Type B pancreatic cell (in vitro differentiated cells): ENCODE measurements at places on chromosomes 6 and 20. TPM values are rescaled to one million over a fixed set of nuclear protein-coding genes. Genes with fewer than 3 reads are reported as not detected.
A peak's percentile ranks its signal among the peaks of the same experiment; 100 is the strongest.

DNA sequence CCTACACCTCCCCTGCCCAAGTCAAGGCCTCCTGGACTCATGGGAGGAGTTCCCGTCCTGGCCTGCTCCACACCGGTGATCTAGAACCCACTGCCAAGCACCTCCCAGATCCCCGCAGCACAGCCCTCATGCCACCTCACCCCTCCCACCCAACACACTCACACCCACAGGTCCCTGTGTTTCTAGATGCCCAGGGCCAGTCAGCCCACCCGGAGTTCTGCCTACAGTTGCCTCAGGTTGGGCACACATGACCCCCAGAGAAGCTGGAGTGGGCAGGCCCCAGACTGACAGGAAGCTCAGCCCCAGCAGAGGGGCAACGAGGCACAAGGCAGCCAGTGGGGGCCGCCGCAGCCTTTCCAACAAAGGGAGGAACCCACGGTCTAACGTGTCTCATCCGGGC, 29.6 kb downstream of the RRBP1 start:
- no peak for DNase-seq
- H3K4me3 ChIP-seq: no peak overlapping the region
- H3K27me3 ChIP-seq: no peaks in the 10 kb centered on the region
- no peak overlapping the region for H3K27ac ChIP-seq

RBBP8NL gene
- 7.3 and 17.9 TPM in 2 replicates for total RNA-seq

DNA sequence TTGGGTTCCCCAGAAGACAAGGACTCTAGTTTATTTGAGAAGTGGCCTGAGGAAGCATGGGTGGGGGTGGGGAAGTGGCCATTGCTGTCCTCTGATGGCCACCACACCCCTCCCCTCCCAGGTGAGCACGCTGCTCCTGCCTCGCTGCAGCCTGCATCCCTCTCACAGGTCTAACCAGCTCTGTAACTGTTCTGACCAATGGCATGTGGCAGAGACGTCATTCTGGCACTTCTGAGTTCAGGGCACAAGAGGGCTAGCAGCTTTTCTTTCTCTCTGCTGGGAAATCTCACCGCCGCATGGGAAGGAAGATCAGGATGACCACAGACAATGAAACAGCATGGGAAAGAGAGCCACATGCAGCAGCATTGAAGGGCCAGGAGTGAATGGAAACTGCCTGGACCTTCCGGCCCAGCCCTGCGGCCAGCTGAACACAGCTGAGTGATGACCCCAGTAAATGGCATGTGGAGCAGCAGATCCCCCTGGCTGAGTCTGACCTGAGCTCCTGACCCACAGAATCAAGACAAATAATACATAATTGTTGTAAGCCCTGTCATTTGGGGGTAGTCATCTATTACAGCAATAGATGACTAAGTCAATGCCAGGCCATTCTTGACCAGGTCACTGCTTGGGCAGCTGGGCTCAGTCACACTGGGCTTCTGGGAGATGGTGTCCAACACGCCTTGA, 179.8 kb downstream of the LINC00237 start:
- H3K27ac ChIP-seq: no peak overlapping the region
- no peak for DNase-seq
- H3K4me1 ChIP-seq: no peaks in the 10 kb centered on the region
- H3K27me3 ChIP-seq: peaks cover 12% of the 10 kb centered on the region

GMDS gene
- total RNA-seq: 27.5 and 41.3 TPM in 2 replicates

NDRG3 gene
- total RNA-seq: 24.9 and 31.5 TPM in 2 replicates

- no peak for DNase-seq
- H3K27ac ChIP-seq: no peak overlapping the region
- no peaks in the 10 kb centered on the region for H3K27me3 ChIP-seq
- H3K36me3 ChIP-seq: peaks cover 18% of the 10 kb centered on the region
- H3K4me1 ChIP-seq: peaks cover 22% of the 10 kb centered on the region
- H3K4me3 ChIP-seq: no peak overlapping the region
These were observed 14.0 kb downstream of the MRPS18A start for GRCh38 chr6:43673444-43674084.

DNA sequence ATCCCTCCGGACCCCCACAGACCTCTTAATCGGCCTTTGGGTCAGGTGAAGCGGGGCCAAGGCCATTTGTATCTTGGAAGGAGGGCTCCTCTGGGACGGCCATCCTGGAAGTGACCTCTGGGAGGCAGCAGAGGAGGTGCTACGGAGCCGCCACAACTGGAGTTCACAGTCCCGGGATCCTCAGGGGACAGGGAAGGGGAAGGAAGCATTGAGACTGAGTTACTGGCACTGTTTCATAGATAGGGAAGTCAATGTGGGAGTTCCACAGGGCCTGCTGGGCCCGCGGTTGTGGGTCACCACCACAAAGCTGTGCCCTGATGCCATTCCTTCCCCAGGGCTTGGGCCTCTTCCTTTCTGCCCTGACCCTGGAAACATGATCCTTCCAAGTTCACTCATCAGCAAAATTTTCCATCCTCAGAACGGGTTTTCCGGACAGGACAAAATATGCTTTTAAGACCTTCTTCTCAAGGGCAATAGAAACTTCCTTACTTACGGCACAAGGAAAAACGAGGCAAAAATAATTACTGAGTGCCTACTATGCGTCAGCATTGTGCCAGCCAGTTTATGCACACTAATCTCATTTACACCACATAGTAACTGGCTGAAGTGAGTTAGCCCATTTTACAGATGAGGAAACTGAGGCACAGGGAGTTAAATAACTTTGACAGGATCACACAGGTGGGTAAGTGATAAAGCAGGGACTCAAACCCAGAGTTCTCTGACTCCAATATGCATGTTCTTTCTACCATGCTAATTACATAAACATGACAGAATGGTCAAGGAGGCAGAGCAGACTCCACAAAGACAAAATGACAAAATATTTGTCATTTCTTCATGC, 143.8 kb downstream of the UNC5CL start:
- H3K27me3 ChIP-seq: peaks cover 5% of the 10 kb centered on the region
- H3K4me1 ChIP-seq: peaks cover 16% of the 10 kb centered on the region
- no peaks in the 10 kb centered on the region for H3K36me3 ChIP-seq
- no peak overlapping the region for H3K27ac ChIP-seq

DNA sequence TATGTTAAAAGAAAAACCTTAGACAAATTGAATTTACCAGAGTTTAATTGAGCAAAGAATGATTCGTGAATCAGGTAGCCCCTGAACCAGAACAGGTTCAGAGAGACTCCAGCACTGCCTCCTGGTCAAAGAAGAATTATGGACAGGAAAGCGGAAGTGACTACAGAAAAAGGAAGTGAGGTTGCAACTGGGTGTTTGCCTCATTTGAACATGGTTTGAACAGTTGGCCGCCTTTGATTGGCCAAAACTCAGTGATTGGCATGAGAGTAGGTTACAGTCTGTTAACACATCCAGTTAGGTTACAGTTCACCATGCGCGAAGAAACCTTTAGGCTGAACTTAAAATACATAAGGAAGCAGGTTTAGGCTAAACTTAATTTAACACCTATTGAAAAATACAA, 248.8 kb downstream of the TFAP2A start:
- H3K27me3 ChIP-seq: no peaks in the 10 kb centered on the region
- H3K4me3 ChIP-seq: no peak overlapping the region
- no peaks in the 10 kb centered on the region for H3K36me3 ChIP-seq
- no peaks in the 10 kb centered on the region for H3K4me1 ChIP-seq

GRCh38 chr6:71983131-71983530, 96.8 kb downstream of the RIMS1 start:
- no peak for DNase-seq
- no peaks in the 10 kb centered on the region for H3K27me3 ChIP-seq
- no peaks in the 10 kb centered on the region for H3K36me3 ChIP-seq
- H3K27ac ChIP-seq: no peak overlapping the region
- no peak overlapping the region for H3K4me3 ChIP-seq

- H3K27ac ChIP-seq: no peak overlapping the region
- no peak for DNase-seq
- no peaks in the 10 kb centered on the region for H3K4me1 ChIP-seq
- H3K4me3 ChIP-seq: no peak overlapping the region
- H3K36me3 ChIP-seq: peaks cover 4% of the 10 kb centered on the region
These were observed 15.5 kb upstream of the NNAT start for GRCh38 chr20:37505263-37506151.

- peaks cover 4% of the 10 kb centered on the region for H3K36me3 ChIP-seq
- no peaks in the 10 kb centered on the region for H3K27me3 ChIP-seq
- no peak overlapping the region for H3K27ac ChIP-seq
- H3K4me1 ChIP-seq: no peaks in the 10 kb centered on the region
These were observed 16.9 kb downstream of the GFOD1 start for GRCh38 chr6:13470238-13471140.

DNA sequence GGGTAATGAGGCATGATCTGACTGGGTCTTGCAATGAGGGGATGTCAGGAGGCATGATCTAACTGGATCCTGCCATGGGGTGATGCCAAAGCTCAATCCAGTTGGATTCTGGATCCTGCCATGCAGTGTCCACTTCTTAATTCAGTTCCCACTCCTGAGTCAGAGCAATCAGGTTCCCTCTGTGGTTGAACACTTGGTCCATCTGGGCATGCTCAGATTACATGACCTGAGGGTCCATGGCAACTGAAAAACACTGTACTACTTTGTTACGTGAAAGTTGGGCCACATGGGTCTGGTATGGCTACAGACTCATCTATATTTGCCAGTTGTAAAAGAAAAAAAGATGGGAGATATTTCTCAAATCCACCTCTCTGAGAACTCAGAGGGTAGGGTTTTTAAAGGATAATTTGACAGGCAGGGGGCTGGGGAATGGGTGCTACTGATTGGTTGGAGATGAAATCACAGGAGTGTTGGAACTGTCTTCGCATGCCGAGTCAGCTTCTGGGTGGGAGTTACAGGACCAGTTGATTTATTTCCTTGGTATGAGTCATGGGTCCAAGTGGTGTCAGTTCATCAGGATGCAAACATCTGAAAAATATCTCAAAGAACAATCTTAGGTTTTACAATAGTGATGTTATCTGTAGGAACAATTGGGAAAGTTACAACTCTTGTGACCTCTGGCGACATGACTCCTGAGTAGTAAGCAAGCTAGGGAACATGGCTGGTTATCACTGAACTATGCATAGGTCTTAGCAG, 21.6 kb downstream of the C6orf163 start:
- no peaks in the 10 kb centered on the region for H3K4me1 ChIP-seq
- peaks cover 22% of the 10 kb centered on the region for H3K36me3 ChIP-seq
- H3K27ac ChIP-seq: no peak overlapping the region

DNA sequence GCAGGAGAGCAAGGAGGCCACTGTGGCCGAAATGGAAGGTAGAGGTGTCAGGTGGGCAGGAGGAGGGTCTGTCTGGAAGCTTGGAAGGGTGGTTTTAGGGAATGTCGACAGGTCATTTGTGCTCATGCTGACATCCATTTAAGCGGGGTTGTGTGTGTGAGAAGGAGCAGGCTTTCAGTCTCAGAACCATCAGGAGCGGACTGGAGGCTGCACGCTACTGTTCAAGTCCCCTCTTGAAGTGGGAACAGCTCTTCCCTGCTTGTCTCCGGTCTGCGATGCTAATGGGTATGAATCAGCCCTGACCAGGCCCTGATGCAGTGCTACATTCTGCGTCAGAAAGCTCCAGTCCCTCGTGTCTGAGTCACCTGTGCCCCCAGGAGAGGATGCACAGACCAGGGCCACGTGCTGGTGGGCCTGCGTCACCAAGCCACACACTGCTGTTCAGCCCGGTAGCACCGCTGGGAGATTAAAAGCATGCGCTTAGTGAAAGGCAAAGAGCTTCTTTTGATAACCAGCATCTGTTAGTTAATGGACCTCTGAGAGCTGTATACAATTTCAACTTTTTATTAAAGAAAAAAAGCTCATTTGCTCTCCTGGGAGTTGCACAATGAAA, 58.0 kb downstream of the APCDD1L start:
- H3K27me3 ChIP-seq: no peaks in the 10 kb centered on the region
- DNase-seq: no peak
- no peak overlapping the region for H3K4me3 ChIP-seq
- H3K27ac ChIP-seq: peak overlapping the region; percentile 21

GRCh38 chr20:62159839-62160238, 16.3 kb downstream of the SS18L1 start:
- no peak overlapping the region for H3K27ac ChIP-seq
- DNase-seq: no peak
- peaks cover 2% of the 10 kb centered on the region for H3K36me3 ChIP-seq
- no peaks in the 10 kb centered on the region for H3K27me3 ChIP-seq
- no peak overlapping the region for H3K4me3 ChIP-seq

- H3K27ac ChIP-seq: no peak overlapping the region
- no peak overlapping the region for H3K4me3 ChIP-seq
- peaks cover 3% of the 10 kb centered on the region for H3K27me3 ChIP-seq
- no peak for DNase-seq
- no peaks in the 10 kb centered on the region for H3K4me1 ChIP-seq
- no peaks in the 10 kb centered on the region for H3K36me3 ChIP-seq
These were observed 539.6 kb upstream of the MMS22L start for GRCh38 chr6:97822632-97823031.

- H3K27ac ChIP-seq: peak overlapping the region; percentile 66
- no peak for DNase-seq
- no peak overlapping the region for H3K4me3 ChIP-seq
These were observed 124.2 kb downstream of the LRRC1 start for GRCh38 chr6:53918854-53919510.

SMLR1 gene
- 0.53 and 1.3 TPM in 2 replicates for total RNA-seq

- peaks cover 4% of the 10 kb centered on the region for H3K36me3 ChIP-seq
- H3K27ac ChIP-seq: no peak overlapping the region
- H3K27me3 ChIP-seq: peaks cover 3% of the 10 kb centered on the region
- no peak overlapping the region for H3K4me3 ChIP-seq
These were observed 59.7 kb downstream of the ISM1 start for GRCh38 chr20:13280609-13281324.

- DNase-seq: no peak
- H3K27ac ChIP-seq: no peak overlapping the region
- no peak overlapping the region for H3K4me3 ChIP-seq
- no peaks in the 10 kb centered on the region for H3K27me3 ChIP-seq
- H3K4me1 ChIP-seq: no peaks in the 10 kb centered on the region
- no peaks in the 10 kb centered on the region for H3K36me3 ChIP-seq
These were observed 1219.0 kb upstream of the EYS start for GRCh38 chr6:66926060-66926459.

- DNase-seq: no peak
- H3K36me3 ChIP-seq: no peaks in the 10 kb centered on the region
- H3K4me1 ChIP-seq: peaks cover 37% of the 10 kb centered on the region
- no peaks in the 10 kb centered on the region for H3K27me3 ChIP-seq
- no peak overlapping the region for H3K4me3 ChIP-seq
These were observed 80.2 kb downstream of the CAP2 start for GRCh38 chr6:17473554-17473953.

GRCh38 chr20:25270829-25271251, 23.0 kb downstream of the PYGB start:
- H3K36me3 ChIP-seq: peaks cover 13% of the 10 kb centered on the region
- no peaks in the 10 kb centered on the region for H3K4me1 ChIP-seq
- H3K4me3 ChIP-seq: no peak overlapping the region

DNA sequence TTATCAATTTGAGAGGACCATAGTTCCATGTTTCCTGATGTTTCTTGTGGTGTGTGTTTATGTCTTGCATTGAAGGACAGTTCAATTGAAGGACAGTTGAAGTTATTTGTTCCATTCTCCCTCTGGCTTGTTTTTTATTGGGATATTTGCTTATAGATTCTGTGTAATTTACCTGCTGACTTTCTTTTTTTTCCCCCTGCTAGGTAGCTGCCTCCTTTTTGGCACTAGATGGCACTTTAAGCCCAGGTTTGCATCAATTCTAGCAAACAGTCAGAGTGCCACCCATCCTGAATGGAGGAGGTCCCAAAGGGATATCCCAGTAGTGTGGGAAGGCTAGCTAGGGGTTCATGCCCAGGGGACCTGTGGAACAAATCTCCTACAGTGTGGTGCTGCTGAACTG, 78.1 kb downstream of the CFAP61 start:
- H3K36me3 ChIP-seq: peaks cover 4% of the 10 kb centered on the region
- no peaks in the 10 kb centered on the region for H3K4me1 ChIP-seq
- no peak overlapping the region for H3K27ac ChIP-seq

- no peaks in the 10 kb centered on the region for H3K4me1 ChIP-seq
- no peak overlapping the region for H3K27ac ChIP-seq
- H3K27me3 ChIP-seq: no peaks in the 10 kb centered on the region
- H3K4me3 ChIP-seq: no peak overlapping the region
- no peaks in the 10 kb centered on the region for H3K36me3 ChIP-seq
These were observed 370.7 kb downstream of the GJA1 start for GRCh38 chr6:121806116-121806515.
